ENCODE measurements at places on chromosomes 13 and 19.
A peak's percentile ranks its signal among the peaks of the same experiment; 100 is the strongest.

DNA sequence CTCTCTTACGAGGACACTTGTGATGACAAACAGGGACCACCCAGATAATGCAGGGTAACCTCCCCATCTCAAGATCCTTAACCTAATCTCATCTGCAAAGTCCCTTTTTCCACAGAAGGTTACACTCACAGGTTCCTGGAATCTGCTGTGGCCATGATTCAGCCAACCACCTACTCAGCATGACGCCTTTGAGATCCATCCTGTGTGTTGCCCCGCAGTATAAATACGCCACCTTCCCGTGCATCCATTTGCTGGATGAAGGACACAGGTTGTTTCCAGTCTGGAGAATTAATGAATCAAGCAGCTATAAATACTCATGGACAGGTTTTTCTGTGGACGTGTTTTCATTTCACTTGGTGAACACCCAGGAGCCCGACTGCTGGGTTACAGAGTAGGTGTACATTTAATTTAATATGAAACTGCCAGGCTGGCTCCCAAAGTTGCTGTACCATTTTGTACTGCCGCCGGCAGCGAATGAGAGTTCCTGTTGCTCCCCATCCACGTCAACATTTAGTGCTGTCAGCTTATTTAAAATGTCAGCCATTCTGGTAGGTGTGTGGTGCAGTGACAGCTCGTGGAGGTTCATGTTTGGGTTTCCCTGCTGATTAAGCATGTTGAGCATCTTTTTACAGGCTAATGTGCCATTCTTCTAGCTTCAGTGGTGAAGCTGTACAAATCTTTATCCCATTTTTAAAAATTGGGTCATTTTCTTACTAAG lies 40.2 kb downstream of the ELL start:
- DNase-seq = no peak

DNA sequence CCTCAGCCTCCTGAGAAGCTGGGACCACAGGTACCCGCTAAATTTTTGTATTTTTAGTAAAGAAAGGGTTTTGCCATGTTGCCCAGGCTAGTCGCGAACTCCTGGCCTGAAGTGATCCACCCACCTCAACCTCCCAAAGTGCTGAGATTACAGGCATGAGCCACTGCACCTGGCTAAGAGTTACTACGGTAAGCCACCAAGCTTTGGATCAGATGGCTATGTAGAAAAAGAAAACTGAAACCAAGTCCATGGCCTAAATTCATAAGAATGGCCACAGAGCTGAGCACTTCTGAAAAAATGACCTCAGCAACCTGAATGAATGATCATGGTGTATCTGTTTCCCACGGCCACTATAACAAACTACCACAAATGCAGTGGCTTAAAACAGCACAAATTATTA lies 9.4 kb downstream of the OPA3 start:
- no peak for DNase-seq

- DNase-seq = no peak
These were observed 11.5 kb upstream of the WBP4 start for GRCh38 chr13:41049480-41050440.

DNA sequence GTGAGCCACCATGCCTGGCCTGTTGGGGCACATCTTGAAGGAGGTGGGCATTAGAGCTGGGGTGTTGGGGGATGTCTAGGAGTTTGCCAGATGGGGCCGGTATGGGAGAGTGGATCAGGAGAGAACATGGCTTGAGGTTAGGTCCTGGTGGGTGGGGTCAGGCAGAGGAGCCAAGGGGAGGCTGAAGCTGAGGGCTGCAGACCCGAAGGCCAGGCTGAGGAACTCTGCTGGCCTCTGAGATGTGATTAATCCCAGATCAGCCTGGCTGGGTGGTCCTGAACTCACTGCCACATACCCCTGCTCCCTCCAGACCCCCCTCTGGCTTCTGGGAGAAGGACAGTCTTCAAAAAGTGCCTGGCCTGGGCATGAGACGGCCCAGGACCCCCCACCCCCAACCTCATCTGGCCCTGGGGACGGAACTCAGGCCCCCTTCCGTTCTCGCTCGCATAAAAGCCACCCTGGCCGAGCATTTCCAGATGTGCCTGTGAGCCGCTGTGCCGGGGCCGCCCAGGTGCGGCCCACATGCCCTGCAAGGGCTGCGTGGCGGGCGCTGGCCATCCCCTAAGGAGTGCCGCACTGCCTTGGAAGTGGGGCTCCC lies 2.7 kb downstream of the FSTL3 start:
- DNase-seq = no peak

- DNase-seq = no peak
These were observed 15.0 kb downstream of the ZNF350 start for GRCh38 chr19:51971624-51972023.

DNA sequence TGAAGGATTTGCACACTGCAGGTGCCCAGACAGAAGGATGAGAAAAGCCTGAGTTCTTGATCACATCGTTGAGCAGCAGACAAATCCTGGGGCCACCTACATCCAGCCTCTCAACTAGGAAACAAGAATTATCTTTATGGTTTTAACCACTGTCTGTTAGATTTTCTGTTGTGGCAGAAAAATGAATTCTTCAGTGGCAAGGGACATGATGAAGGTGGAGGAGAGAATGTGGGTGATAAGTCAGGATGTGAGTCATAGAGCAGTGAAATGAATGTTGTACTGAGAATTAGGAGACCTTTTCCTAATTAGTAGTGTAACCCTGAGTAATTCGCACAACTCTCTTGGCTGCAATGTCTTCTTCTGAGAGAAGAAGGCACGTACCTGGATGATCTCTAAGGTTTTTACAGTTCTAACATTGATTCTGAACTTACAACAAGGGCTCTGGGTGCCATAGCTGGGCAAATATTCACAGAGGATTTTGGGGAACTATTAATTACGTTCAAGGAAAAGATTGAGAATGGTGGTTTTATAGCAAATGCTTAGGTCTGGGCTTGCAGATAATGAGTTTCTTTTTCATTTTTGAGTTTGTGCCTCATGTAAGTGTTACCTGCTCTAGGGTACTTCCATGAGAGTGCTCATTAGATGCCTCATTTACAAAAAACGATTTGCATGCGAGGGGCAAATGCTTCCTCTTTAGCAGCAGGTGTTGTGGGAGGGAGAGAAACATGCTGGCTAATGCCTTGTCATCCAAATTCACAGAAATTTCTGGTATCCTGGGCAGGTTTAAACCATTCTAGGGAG lies 111.0 kb upstream of the KL start:
- DNase-seq = no peak

- DNase-seq = peak; percentile 56
These were observed 2.7 kb upstream of the PLIN3 start for GRCh38 chr19:4870025-4870700.

DNA sequence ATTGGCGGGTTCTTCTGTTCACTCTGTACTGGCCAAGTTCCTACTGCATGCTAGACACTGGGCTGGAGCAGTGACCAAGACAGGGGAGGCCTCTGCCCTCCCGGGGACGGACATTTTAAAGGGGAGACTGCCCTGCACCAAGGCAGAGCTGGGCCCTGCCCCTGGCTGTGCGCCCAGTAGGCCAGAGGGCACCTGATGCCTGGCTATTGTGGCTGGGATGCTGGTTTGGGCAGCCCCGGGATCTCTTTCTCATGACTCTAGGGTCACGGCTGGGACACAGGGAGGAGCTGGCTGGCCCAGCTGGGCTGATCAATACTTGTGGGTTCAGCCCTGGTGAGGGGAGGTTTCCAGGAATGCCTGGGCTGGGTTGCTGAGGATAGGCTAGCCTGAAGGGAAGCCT lies 17.7 kb downstream of the LIPE start:
- no peak for DNase-seq

- DNase-seq = no peak
These were observed 16.5 kb upstream of the B3GNT3 start for GRCh38 chr19:17778251-17778967.

GRCh38 chr19:47848823-47849473 lies 10.1 kb upstream of the TPRX2 start:
- DNase-seq = no peak

DNA sequence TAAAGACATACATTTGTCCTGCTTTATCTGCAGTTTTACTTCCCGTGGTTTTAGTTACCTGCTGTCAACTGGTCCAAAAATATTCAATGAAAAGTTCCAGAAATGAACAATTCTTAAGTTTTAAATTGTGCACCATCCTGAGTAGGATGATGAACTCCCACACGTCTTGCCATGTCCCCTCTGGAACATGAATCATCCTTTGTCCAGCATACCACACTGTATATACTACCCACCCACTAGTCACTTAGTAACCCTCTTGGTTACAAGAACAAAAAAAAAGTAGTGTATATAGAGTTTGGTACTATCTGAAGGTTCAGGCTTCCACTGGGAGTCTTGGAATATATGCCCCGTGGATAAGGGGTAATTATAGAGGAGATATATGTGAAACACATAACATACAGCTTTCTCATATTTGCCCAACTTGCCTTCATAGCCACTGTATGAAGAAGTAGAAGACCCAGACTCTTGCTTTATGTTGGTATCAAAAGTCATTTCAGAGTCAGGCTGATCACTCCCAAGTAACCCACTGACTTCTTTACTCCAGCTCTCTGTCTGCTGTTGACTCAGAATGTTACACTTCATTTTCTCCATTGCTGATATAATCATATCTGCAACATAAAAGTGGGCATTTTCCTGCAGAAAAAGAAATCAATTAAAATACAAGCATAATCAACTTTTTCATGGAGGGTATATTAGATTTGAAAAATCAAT lies 19.3 kb downstream of the RUBCNL start:
- no peak for DNase-seq

- no peak for DNase-seq
These were observed 381.5 kb downstream of the UQCRFS1 start for GRCh38 chr19:28831462-28831861.

DNA sequence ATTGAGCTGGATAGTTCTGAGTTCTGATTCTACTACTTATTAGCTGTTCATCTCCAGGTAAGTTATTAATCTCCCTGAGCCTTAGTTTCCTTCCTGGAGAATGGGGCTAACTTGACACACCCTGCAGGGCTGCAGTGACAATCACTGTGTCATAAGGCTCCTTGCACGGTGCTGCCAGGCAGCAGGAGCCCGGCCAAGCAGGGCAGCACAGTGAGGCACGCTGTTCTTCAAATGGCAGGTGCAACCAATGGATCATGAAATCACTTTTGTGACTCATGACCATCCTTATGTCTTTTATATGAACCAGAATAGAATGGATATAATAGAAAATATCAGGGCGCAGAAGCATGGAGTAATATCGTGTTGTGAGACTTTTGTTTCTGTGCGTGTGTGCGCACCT lies 242.6 kb downstream of the ABCC4 start:
- no peak for DNase-seq

- no peak for DNase-seq
These were observed 3.5 kb upstream of the TLE5 start for GRCh38 chr19:3065675-3066357.

DNA sequence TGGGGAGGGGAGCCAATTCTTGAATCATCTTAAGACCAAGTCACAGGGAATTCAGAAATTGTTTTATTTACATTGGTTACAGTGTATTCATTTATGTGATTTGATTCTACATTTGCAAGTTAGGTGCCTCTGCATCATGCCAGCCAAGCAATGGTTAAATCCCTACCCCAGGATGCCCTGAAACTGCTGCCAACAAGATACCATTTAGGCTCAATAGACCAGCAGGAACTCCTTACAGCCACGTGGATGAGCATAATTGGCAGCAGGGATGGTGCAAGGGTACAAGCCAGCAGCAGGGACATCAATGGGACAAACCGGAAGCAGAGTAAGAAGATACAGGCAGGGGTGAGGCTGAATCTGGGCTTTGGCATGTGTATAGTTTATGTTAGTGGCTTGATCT lies 72.4 kb upstream of the NBEA start:
- no peak for DNase-seq

GRCh38 chr13:95956589-95957148 lies 96.5 kb downstream of the UGGT2 start:
- no peak for DNase-seq

- DNase-seq = no peak
These were observed 909.5 kb upstream of the GPC6 start for GRCh38 chr13:92317066-92317465.

- DNase-seq = no peak
These were observed 186.2 kb upstream of the GPR12 start for GRCh38 chr13:26946684-26947343.

GRCh38 chr19:14147797-14148605 lies 11.6 kb upstream of the ASF1B start:
- DNase-seq = no peak

GRCh38 chr19:35090506-35091214 lies 25.0 kb upstream of the FXYD3 start:
- no peak for DNase-seq

- no peak for DNase-seq
These were observed 24.9 kb upstream of the PIK3R2 start for GRCh38 chr19:18128044-18128443.

DNA sequence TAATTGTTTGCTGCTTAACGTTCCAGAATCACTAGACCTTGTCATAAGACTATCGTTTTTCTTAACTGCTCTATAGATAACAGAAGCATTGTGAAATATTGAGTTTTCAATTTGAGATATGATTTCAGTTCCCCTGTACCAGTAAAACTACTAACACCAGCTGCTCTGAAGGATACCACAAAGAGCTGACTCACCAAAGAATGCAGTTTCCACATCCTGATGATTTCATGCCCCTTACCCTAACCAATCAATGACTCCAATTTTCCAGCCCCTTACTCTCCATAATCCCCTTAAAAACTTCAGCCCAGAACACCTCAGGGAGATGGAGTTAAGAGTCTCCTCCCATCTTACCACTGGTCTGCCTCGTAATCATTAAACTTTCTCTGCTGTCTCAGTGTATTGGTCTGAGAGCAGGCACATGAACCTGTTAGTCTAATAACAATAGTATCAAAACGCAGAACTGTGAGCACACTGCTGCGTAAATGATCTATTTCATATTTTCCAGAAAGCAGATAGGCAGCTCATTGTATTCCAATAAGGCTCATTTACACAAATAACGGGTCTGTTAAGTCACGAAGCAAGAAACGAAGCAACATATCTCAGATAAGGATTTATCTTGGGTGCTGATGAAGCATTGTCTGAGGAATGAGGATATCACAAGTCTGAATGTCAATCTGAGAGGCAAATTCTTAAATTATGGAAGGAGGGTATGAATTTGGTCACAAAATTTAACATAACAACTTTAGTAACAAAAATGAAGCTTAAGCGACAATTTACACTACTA lies 14.1 kb upstream of the CCNA1 start:
- no peak for DNase-seq

- DNase-seq = no peak
These were observed 1.5 kb downstream of the ATP8B3 start for GRCh38 chr19:1810439-1811160.

Measured in smooth muscle cell of the brain vasculature (primary cell).